ENCODE measurements at places on chromosomes 1 and 21. TPM values are rescaled to one million over a fixed set of nuclear protein-coding genes. Genes with fewer than 3 reads are reported as not detected.

DNA sequence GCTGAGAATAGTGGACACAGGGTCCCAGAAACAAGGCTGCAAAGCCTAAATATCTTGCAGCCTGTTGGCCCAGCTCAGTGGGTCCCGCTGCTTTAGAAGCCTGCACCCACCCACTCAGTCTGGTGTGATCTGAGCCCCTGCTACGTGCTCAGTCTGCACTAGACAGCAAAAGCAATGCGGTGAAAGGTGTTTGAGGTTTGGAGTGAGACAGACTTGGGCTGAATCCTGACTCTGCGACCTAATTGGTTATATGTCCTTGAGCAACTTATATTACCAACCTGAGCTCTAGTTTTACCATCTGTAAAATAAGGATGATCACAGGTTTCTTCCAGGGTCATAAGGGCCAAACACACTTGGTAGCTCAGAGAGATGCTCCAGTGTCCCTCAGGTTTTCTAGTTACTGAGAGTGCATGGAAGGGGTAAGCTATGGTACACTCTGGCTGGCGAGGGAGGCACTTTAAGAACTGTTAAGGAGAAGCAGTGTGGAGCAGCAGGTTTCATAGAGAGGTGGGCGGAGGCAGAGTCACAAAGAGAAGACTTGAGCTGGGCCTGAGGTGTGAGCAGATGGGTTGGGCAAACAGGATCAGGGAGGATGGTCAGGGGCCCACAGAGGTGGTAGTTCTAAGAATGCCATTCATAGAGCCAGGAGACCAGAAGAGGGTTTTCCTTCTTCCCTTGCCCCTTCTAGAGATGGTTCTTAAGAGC lies 10.1 kb downstream of the TMEM200B start:
- no peak for DNase-seq

DNA sequence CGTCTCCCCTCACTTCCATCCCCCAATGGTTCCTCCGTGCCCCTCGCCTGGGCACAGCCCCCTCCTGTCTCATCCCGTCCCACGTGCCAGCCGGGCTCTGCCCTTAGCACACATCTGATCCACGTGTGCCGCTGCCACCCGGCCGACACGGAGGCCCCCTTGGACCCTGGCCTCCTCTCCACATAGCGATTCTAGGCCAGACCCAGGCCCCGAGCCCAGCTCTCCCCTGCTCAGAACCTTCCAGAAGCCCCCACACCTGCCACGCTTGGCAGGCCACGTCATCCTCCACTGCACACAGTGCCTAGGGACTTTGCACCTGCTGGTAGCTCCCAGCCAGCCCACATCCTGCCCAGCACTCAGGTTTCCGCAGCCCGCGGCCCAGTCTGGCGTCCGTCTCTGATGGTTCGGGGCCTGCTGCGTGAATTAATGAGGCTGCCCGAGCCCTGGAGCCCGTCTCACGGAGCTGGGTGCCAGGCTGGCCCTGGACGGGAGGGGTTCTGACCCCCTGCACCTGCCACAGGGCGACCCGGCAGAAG lies 20.1 kb downstream of the PLCH2 start:
- no peak for DNase-seq

DNA sequence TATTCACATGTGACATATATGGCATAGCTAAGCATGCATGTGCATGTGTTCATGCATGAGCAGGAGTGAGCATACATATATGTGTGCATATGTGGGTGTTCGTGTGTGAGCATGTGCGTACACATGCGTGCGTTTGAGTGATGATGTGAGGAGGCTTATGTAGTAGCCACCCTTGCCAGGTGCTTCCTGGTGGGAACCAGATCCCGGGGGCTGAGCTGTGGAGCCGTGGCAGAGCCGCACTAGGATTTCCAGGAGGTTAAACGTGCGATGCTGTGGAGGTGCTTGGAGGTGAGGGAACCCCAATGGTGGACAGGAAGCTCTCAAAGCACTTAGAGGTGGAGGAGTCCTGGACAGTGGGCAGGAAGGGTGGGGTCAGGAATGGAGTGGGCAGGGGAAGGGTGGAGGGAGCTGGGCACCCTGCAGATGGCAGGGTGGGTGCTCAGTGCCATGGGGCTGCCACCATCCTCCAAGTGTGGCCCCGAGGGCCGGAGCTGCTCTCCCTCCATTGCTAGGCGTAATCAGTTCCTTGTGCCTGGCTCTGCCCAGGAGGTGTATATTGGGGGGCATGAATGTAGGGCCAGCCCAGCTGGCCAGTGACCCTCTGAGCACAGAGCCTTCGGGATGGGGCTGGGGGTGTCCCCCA lies 48.5 kb downstream of the COL18A1 start:
- no peak for DNase-seq

DNA sequence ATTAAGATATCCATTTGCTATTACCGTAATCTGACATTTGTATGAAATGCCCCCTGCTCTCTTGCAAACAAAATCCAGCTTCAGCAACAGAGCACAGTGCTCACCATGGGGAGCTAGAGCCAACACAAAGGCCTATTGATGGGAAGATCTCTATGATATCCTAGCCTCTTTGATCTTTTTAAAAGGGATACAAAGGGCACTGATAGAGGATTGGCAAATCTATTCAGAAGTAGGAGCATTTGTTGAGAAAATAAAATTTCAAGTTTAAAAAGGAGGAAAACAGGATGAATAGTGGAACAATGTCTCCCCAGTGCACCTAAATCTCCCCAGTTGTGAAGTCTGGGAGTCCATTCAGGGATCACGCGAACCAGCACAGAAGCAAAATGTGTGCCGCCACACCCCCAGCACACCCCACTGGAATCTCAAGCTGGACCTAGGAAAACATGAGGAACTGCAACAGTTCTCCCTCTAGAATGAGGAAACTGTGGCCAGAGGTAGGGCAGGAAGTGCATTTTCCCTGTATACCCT lies 32.2 kb downstream of the MRAP start:
- no peak for DNase-seq

Gene HAO2
- total RNA-seq, result not detected

DNA sequence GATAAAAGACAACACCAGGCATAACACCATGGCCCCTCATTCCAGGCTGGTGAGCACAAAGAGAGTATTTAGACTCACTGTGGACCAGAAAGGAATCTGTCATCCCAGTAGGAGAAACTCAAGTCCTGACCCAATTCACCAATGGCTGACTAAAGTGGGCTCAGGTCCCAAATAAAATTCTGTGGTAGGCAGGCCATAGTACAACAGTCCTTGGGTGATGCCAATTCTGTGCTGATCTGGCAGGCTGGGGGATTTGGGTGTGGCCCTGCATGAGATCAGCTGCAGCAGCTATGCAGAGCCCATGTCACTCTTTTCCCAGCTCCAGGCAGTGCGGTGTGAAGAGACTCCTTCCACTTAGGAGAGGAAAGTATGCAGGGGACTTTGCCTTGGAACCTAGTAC lies 245.1 kb downstream of the LBR start:
- DNase-seq, result no peak

Gene NHLH1
- total RNA-seq, result not detected

DNA sequence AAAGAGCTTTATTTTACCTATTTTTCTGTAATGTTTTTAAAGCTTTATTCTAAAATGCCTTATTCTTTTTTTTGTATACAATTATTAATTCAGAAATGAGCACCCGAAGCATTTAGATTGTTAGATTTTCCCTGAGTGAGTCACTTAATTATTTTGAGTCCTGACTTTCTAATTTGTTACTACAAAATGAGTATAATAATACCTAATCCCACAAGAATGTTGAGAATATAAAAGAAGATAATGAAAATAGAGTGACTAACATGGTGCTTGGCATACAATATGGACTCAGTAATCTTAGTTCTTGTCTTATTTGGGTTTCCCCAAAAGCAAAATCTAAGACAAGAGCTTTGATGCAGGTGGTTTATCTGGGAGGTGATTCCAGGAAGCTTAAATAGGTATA lies 142.2 kb downstream of the LHX8 start:
- no peak for DNase-seq

- no peak for DNase-seq
Observed at GRCh38 chr1:230105754-230106625, 39.0 kb downstream of the GALNT2 start.

Gene RASSF5
- 4.2 TPM for total RNA-seq

Gene LCE1D
- not detected for total RNA-seq

DNA sequence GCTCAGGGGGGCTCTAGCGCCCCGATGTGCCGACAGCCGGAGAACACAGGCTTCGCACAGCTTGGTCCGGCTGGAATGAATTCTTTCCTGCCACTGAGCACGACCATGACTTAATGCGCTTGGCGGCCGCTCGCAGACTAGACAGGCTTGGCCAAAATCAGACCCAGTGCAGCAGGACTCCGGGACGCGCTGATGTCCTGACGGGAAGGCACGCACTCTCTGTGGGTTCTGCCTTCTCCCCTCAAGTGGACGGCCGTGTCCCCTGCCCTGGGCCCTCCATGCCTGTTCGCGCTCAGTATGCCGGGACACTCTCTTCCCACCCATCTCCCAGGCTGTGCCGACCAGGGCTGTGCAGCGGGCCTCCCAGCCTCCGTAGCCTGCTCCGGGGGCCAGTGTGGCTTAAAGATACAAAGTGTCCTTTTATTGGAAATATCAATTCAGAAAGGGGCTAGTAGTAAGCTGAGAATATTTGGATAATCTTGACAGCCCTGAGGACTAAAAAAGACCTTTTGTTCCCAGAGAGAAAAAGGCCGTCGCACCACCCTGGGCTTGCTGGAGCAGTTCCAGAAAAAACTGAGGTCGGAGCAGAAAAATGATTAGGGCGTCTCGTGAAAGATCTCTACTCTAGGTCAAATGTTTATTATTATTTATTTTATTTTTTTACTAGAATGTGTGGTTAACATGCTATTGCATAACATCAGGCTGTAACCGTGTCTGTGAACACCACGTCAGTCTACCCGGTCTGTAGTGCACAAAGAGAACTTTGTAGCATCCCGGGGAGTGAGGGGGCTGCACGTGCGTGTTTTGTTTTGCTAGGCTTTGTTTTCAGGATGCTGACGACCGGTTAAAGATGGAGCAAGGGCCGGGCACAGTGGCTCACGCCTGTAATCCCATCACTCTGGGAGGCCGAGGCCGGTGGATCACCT lies 88.1 kb upstream of the ARHGEF16 start:
- DNase-seq, result peak; percentile 70

Gene SPRR2A
- total RNA-seq, result not detected

- peak; percentile 85 for DNase-seq
Observed at GRCh38 chr1:84505493-84506001, 639 bp upstream of the SPATA1 start.

DNA sequence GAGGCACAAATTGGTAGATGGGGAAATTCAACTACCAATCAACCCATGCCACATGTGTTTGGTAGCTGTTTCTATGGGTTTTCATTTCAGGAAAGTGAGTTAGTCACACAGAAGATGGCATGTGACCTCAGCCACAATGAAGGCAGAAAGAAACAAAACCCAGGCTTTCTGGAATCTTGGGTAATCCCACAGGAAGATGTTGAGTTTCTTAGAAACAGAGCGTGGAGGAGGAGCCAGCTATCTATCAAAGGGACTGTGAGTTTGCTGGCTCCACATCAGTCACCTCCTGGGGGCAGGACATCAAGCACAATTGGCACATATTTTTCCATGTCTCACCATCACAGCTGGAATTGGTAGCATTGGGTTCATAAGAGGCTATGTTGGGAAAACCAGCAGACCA lies 188.9 kb upstream of the PLXNA2 start:
- DNase-seq, result no peak

- DNase-seq, result no peak
Observed at GRCh38 chr1:173002891-173003838, 47.6 kb downstream of the TNFSF18 start.

Gene ORC1
- total RNA-seq, result 0.32 TPM

DNA sequence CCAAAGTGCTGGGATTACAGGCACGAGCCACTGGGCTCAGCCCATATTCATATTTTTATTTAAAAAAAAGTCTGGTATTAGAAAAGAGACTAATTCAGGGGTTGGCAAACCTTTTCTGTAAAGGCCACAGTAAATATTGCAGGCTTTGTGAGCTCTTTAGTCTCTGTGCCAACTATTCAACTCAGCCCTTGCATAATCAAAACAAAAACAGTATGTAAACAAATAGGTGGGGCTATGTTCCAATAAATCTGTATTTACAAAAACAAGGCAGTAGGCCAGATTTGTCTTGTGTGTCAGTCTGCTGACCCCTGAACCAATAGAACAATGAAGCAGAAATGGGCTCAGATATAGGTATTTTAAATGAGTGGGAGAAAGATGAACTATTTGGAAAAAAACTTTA lies 49.3 kb downstream of the CDC42BPA start:
- no peak for DNase-seq

Gene CGN
- 0.92 TPM for total RNA-seq

GRCh38 chr1:212544110-212544509 lies 64.5 kb upstream of the ATF3 start:
- no peak for DNase-seq

GRCh38 chr1:155424091-155424490 lies 103.4 kb downstream of the RUSC1 start:
- DNase-seq, result no peak

Gene OPN3
- total RNA-seq, result 4.3 TPM

- DNase-seq, result no peak
Observed at GRCh38 chr1:28893403-28894102, 20.8 kb upstream of the EPB41 start.

GRCh38 chr21:31354604-31355443 lies 10.8 kb upstream of the TIAM1 start:
- no peak for DNase-seq

- no peak for DNase-seq
Observed at GRCh38 chr1:226779561-226779960, 40.5 kb upstream of the ITPKB start.

DNA sequence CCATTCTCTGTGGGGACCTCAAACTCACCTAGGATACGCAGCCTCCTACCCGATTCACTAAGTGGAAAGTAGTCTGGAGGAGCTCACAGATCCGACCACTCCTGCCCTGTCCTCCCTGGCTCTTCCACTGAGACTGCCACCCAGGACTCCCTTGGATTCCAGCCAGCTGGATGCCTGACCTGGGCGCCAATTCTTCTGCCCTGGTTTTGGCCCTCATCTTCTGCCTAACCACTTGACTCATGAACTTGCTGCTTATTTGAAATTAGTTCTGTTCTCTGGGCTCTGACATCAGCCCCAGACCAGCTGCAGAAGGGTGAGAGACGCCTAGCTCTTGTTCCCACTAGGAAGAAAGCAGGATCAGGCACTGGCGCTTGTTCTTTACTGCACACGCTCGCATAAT lies 48.9 kb downstream of the SLC35D1 start:
- peak; percentile 56 for DNase-seq

Gene ADAMTS1
- 41.8 TPM for total RNA-seq

DNA sequence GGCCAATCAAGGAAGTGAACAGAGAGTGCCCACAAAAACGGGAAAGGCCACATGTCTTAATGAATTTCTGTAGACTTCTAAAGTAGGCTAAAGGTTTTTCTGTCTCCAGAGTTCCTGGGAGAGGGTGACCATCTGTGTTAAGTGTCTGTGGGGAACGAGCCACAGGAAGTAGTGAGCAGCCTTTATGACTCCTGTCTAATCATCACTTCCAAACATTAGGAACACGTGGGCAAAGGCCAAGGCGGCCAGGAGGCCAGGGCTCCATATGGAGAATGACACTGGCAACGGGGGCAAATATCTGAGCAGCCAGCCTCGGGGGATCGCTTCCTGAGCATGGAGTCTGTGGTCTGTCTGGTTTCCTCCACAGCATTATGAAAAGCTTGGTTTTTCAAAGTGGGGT lies 7.1 kb downstream of the FAM89A start:
- no peak for DNase-seq
